NCI-H69 (cell line): ENCODE measurements at places on chromosomes 1 and 21.

GRCh38 chr1:167679714-167680113 lies 42.1 kb upstream of the MPZL1 start:
- no peak for DNase-seq

GRCh38 chr1:46466477-46467182 lies 23.0 kb upstream of the DMBX1 start:
- DNase-seq, result peak; percentile 67

GRCh38 chr1:181112071-181112929 lies 23.8 kb downstream of the IER5 start:
- peak; percentile 83 for DNase-seq

GRCh38 chr1:39524171-39524570 lies 32.7 kb downstream of the BMP8A start:
- no peak for DNase-seq

GRCh38 chr1:47837056-47837830 lies 159.9 kb downstream of the TRABD2B start:
- DNase-seq, result no peak

DNA sequence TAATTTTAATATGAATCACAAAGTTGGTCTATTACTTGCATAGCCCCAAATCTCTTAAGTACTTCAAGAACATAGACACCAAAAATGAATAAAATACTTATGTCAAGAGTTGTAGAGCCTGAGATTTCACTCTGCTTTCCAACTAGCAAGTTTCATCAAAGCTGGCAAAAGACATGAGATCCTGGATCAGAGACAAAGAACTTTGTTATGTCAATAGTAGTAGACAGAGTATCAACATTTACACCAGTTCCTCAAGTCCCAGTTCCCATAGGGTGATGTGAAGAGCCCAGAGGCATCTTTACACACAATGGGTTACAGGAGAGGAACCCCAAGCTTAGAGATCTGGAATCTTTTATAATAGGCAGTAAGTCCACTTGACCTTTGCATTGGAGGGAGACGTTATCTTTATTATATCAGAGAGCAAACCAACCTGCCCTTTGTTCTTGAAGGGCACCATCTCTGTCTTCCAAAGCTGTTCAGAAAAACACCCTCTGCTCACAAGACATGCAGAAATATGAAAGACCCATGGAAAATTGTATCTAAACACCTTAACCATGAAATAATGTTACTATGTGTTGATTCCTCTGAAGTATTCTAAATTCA lies 174.4 kb upstream of the GALNT2 start:
- no peak for DNase-seq

DNA sequence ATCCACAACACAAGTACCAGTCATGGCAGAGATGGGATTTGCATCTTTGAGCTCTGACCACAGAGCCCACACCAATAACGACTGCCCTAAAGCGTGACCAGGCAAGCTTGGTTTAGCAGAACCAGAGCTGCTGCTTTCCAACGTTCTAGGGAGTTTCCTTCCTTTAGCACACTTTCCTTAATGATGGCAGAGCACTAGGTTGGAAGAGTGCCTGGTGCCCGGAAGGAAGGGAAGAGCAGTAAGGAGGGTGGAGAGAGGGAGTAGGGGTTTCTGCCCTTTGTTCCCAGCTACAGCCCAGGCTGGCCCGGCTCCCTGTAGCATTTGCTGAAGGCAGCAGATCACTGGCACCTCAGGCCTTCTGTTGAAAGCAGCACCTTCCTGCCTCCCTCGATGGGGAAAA lies 6.1 kb upstream of the EVA1C start:
- no peak for DNase-seq

GRCh38 chr1:193479187-193479586 lies 292.8 kb upstream of the B3GALT2 start:
- no peak for DNase-seq

DNA sequence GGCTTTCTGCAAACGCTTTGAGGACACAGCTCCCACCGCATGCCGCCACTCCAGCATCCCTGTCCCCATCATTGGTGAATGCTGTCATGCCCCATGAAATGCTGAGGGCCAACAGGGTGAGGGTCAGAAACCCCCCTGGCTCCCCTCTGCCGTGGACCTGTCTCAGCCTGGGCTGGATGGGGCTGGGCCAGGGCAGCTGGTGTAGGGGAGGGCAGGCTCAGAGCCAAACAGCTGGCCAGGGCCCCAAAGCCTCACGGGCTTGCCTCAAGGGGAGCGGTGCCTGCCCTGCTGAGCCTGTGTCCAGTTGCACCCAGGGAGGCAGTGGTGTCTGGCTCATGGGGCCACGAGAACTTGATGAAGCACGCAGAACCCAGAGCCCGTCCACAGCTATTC lies 49.7 kb downstream of the S100B start:
- no peak for DNase-seq

DNA sequence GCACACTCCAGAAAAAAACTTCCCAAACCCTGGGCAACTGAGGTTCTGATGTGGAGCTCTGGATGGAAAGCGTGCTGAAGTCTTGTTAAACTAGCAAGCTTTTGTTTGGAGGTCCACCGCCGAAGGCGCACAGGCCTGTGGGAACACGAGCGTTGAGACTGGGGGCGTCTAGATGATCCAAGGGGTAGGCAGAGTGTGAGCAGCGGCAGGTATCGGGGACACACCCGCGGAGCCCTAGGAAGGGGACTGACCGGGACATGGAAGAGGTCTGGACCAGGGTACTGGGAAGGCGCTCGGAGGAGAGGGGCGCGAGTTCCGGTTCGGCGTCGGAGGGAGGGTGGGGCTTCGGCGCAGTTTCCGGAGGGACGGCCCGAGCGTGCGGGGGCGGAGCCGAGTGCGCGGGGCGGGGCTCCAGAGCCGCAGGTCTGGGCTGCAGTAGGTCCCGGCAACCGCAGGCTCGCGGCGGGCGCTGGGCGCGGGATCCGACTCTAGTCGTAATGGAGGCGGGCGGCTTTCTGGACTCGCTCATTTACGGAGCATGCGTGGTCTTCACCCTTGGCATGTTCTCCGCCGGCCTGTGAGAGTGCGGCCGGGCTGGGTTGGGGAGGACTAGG lies at the start of gene SLC50A1:
Gene SLC50A1, plus strand, starts transcription at position 438 of the 614 bp plus-strand sequence. Its CDS starts 60 bp downstream, at position 498.
- DNase-seq, result peak; percentile 97
